Renal cortical epithelial cell (primary cell): ENCODE measurements at places on chromosomes 3 and 15.

DNA sequence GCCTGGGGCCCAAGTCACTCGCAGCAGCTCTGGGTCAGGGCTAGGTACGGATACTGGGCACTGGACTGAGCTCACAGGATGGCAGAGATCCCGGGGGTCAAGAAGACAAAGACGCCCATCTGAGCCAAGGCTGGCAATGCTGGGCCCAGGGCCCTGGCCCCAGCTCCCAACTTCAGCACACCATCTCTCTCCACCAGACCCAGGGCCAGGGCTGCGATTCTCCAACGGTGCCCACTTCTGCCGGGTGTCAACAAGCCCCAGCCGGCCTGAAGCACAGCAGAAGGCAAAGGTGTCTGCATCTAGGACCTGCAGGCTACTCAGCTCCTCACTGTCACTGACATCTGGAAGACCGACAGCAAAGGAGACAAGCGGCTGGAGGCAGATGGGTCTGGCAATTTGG, 8.6 kb downstream of the WDR73 start:
- no peak for DNase-seq

- no peak for DNase-seq
These were observed 61.4 kb upstream of the KLF13 start for GRCh38 chr15:31265090-31265870.

- DNase-seq, result peak; percentile 16
These were observed 876 bp downstream of the PLSCR1 start for GRCh38 chr3:146543461-146544001.

DNA sequence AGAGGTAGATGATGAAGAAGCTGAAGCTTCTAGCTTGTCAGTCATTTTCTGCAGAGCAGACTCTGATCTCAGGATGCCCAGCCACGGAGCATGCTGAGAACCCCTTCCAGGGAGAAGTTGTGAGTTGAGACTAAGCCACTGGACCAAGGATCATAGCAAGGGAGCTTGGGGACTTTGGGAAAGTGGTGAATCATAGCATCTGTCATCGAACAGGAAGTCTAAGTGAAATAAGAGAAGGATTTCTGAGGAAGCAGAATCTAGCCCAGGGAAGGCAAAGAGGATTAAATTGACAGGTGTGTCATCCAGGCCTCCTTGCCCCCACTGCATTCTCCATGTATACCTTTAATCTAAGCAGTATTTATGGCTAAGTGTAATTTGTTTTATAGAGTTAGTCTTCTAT, 71.8 kb upstream of the TMEM108 start:
- no peak for DNase-seq

GRCh38 chr15:65869954-65870871, 922 bp downstream of the RAB11A start:
- peak; percentile 46 for DNase-seq

GRCh38 chr15:70159001-70159712, 61.4 kb upstream of the TLE3 start:
- no peak for DNase-seq

DNA sequence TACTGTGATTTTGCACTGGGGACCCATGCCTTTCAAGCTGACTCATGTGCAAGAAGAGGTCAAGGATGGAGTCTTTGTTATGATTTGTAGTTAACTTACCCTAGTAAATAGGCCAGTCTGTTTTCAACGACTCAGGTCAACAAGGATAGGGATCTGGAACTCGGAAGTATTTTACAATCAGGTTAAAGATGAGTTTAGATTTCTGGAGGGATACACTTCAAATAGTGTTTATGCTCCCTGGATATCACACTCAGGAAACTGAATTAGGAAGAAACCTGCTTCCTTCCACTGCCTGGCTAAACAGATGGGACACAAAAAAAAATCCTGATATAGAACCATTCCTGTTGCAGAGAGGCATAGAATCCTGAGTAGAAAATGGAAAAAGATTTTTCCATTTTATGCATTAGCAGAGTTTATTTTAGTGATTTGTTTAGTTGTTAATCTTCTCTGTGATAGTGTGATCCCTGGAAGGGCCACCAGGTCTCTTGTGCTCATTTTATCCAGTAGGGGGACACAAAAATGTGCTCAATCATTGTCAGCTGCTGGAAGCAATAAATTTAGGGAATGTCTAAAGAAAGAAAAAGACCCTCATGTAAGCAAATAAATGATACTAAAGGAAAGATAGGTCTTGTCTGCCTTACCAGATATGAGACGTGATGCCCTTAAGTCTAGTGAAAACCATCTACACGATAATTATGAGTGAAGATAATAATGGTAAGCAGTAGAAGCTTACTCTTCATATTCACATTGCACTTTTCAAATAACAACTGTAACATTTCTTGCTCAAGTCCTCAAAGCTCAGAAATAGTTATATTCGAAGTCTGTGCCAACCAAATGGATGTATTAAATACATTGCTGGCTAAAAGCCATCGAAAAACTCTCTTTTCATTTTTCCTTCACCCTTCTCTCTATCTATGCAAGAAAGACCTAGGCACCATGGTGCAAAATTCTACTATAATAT, 452.1 kb upstream of the KCNMB2 start:
- DNase-seq, result no peak

DNA sequence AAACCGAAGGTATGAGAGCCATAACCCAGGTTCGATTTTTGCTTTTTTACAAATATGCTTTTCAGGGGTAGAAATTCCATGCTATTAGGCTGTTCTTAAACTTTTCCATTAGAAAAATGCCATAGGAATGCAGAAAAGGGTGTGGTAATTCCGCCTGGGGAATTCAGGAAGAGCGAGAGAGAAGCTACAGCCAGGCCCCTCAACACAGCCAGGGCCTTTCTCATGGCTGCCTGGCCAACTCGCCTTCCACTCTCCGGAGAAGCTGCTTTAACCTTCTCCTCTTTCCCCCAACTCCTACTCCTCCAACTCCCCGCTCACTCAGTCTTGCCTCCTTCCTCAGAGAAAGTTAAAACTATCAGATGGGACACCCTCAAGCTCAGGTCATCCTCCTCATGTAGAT, 9.1 kb upstream of the TICRR start:
- DNase-seq, result no peak

DNA sequence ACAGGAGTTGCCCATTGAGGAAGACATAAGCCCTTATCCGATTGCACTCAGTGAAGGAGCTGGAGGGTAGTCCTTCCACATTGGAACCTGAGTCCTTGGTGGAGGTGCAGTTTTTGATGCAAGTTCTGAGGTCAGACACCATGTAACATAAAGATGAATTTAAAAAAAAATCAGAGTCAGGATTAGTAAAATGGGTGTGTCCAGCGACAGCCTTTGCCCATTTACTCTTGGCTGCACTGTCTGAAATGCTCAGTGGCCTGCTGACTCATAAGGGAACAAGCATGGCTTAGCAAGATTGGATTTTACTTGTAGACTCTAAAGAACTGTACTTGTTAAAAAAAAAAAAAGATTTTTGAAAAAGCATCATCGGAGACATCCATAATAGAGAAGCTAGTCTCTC, 241.1 kb upstream of the TOPAZ1 start:
- peak; percentile 50 for DNase-seq

DNA sequence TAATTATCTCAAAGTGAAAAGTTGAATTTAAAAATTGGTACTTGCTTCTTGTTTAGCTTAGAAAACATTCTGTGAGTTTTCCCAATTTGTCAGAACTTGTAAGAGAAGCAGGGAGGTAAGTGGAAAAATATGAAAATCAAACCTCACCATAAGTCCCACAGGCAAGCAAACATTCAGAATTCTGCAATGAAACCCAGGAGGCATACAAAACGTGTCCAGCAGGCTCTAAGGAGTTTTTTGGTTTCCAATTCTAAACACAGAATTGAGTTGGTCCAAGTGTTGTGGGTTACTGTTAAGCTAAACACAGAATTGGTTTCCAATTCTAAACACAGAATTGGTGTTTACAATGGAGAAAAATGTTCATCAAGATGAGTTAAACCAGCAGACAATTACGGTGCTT, 27.1 kb upstream of the ACKR4 start:
- no peak for DNase-seq
